Lung (tissue), 17 donors: ENCODE measurements at places on chromosomes 7 and 10.
A peak's percentile ranks its signal among the peaks of the same experiment; 100 is the strongest.

DNA sequence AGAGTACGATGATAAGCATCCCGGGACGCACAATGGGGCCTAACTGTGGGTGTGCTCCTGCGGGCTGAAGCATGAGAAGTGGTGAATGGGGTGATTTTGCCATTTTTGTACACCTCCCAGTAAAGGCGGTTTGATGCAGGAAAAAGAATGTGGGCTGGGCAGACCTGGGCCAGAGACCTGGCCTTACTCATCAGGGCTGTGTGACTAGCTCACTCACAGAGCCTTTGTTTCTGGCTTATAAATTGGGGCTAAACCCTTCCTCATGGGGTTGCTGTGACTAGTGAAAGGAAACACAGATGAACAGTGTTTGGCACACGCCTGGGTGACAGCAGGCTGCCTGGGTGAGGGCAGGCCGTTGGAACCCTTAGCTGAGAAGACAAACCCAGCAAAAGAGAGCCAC is 18.0 kb downstream of the RRP12 start:
- H3K4me1 ChIP-seq, result no peaks in the 10 kb centered on the region
- H3K27me3 ChIP-seq, result no peaks in the 10 kb centered on the region
- H3K4me3 ChIP-seq, result no peak overlapping the region
- H3K36me3 ChIP-seq, result peaks cover 12% of the 10 kb centered on the region

DNA sequence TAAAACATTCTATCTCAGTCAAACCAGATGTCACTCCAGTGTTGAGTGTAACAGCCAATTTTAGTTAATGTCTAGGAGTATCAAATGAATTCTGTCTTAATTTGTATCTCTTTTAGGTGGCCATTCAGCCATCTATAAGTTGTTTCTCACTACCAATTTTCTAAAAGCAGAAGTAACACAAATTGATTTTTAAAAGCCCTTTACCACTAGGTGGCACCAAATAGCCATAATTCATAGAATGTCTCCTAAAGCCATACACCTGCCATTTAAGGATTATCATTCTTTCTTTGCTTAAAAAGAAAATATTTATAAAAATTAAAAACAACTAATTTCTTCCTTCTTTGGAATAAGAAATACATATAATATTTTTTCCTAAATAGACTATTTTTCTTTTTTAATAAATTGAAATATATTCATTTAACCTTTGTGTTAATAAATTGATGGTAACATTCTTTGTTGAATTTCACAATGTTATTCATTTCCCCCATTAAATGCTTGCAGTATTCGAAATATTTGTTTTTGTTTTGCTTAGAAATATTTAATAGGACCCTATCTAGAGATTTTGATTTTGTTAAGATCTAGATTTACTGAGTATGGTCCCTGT is 107.8 kb upstream of the PPP1R3A start:
- no peak overlapping the region for H3K4me3 ChIP-seq
- no peak overlapping the region for H3K27ac ChIP-seq
- no peaks in the 10 kb centered on the region for H3K4me1 ChIP-seq
- no peaks in the 10 kb centered on the region for H3K36me3 ChIP-seq
- H3K27me3 ChIP-seq, result no peaks in the 10 kb centered on the region

DNA sequence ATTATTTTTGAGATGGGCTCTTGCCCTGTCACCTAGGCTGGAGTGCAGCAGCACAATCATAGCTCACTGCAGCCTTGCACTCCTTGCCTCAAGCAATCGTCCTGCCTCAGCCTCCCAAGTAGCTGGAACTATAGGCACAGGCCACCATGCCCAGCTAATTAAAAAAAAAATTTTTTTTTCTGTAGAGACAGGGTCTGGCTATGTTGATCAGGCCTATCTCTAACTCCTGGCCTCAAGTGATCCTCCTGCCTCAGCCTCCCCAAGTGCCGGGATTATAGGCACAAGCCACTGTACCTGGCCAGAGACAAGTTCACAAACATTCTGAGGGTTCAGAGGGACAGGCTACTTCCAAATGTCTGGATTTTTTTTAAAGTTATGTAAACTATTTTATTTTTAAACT is 32.1 kb upstream of the PURB start:
- no peak overlapping the region for H3K27ac ChIP-seq
- H3K27me3 ChIP-seq, result no peaks in the 10 kb centered on the region
- H3K36me3 ChIP-seq, result no peaks in the 10 kb centered on the region
- no peaks in the 10 kb centered on the region for H3K4me1 ChIP-seq
- no peak for DNase-seq

- DNase-seq, result no peak
- no peaks in the 10 kb centered on the region for H3K27me3 ChIP-seq
- no peak overlapping the region for H3K4me3 ChIP-seq
- peaks cover 6% of the 10 kb centered on the region for H3K4me1 ChIP-seq
- H3K27ac ChIP-seq, result no peak overlapping the region
Observed at GRCh38 chr10:119688033-119688508, 36.9 kb downstream of the BAG3 start.

GRCh38 chr10:30172091-30172490 is 112.7 kb upstream of the JCAD start:
- H3K27ac ChIP-seq, result no peak overlapping the region
- no peak for DNase-seq
- no peaks in the 10 kb centered on the region for H3K27me3 ChIP-seq
- no peaks in the 10 kb centered on the region for H3K4me1 ChIP-seq
- no peak overlapping the region for H3K4me3 ChIP-seq

DNA sequence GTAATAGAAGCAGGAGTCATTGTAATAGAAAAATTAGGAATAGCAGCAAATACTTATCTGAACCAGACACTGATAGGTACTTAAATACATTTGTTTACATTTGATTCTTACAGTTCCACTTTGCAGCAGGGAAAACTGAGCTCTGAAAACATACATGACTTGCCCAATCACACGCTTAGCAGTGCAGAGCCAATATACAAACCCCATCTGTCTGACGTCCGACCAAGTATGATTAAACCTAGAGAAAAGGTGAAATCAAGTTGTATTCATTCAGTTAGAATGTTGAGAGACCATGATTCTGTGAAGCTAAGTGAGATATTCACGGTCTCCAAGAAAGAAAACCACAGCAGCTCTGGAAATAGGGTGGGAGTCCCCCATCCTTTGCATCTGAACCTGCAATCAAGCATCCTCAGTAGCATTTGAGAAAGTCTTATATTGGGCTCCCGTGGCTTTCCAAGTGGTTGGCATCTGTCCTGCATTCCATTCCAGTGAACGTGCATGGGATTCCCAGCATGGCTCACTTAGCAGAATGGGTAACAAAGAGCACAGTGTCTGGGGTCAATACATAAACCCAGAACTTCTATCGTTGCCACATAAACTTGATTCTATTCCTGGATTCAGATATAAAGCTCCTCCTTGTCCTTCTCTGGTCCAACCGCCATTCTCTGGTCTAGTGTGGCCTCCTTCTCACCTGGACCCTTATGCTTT is 148.7 kb upstream of the RSU1 start:
- no peak overlapping the region for H3K4me3 ChIP-seq
- peaks cover 7% of the 10 kb centered on the region for H3K4me1 ChIP-seq
- peak; percentile 58 for DNase-seq

- peaks cover 3% of the 10 kb centered on the region for H3K4me1 ChIP-seq
- no peak overlapping the region for H3K4me3 ChIP-seq
- no peak overlapping the region for H3K27ac ChIP-seq
- no peak for DNase-seq
Observed at GRCh38 chr10:3761904-3762303, 23.1 kb downstream of the KLF6 start.

DNA sequence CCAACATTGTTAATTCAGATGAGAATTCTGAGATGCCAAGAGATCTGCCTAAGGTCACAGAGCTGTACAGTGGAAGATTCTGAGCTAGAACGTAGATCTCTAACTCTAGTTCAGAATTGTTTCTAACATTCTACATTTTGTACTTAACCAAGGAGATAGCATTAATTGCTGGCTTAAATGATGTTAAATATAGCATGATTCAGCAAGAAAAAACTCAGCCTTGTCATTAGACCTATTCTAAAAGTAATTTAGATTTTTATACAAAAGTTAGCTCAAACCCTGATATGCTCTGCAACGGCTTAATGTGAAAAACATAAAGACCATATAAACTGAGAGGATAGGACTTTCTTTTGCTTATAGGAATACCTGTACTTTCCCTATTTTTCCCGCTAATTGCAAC is 3.4 kb upstream of the CCDC71L start:
- no peaks in the 10 kb centered on the region for H3K4me1 ChIP-seq
- H3K27ac ChIP-seq, result no peak overlapping the region
- no peak overlapping the region for H3K4me3 ChIP-seq
- DNase-seq, result no peak
- H3K36me3 ChIP-seq, result no peaks in the 10 kb centered on the region

- no peak overlapping the region for H3K27ac ChIP-seq
- H3K36me3 ChIP-seq, result no peaks in the 10 kb centered on the region
- H3K27me3 ChIP-seq, result no peaks in the 10 kb centered on the region
- H3K4me3 ChIP-seq, result no peak overlapping the region
Observed at GRCh38 chr10:96419351-96419750, 60.5 kb upstream of the OPALIN start.

DNA sequence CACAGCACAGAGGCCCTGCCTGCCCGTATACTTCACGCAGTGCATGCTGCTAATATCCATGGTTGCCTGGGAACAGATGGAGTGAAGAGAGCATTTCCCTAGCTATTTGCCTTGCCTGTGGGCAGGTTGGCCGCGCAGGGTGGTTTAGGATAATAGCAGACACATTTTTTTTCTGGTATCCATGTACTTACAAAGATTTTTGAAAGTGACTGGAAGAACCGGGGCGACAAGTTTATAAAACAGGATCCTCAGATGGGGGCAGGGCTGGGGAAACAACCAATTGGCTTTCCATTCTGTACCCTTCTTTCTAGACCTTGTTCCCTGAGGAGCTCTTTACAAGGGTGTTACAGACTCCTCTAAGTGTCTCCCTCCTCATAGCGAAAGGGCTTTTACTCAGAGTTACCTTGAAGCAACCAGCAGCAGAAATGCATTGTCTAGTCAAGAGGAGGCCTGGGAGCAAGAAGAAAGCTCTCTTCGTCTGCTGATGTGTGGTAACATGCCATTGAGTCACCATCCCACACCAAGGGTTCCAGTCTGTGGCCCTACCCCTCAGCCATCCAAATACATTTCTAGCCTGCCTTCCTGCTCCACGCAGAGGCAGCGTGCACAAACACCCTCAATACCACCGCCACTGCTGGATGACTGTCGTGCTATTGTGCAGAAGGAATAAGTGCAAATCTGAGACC is 31.5 kb downstream of the MTURN start:
- H3K4me1 ChIP-seq, result peaks cover 40% of the 10 kb centered on the region
- H3K27ac ChIP-seq, result peak overlapping the region; percentile 76
- peaks cover 2% of the 10 kb centered on the region for H3K36me3 ChIP-seq
- H3K4me3 ChIP-seq, result no peak overlapping the region
- no peaks in the 10 kb centered on the region for H3K27me3 ChIP-seq
- peak; percentile 61 for DNase-seq

- H3K27ac ChIP-seq, result no peak overlapping the region
- H3K36me3 ChIP-seq, result no peaks in the 10 kb centered on the region
- DNase-seq, result no peak
- H3K4me3 ChIP-seq, result no peak overlapping the region
- H3K27me3 ChIP-seq, result no peaks in the 10 kb centered on the region
Observed at GRCh38 chr10:32972929-32973328, 14.9 kb upstream of the ITGB1 start.

- no peak overlapping the region for H3K27ac ChIP-seq
- no peak overlapping the region for H3K4me3 ChIP-seq
- DNase-seq, result no peak
- peaks cover 2% of the 10 kb centered on the region for H3K27me3 ChIP-seq
- H3K4me1 ChIP-seq, result no peaks in the 10 kb centered on the region
Observed at GRCh38 chr7:29202651-29203069, 8.1 kb downstream of the CHN2 start.

GRCh38 chr7:100449190-100449795 is 13.0 kb upstream of the PPP1R35 start:
- H3K36me3 ChIP-seq, result no peaks in the 10 kb centered on the region
- peaks cover 3% of the 10 kb centered on the region for H3K4me1 ChIP-seq
- DNase-seq, result no peak
- no peak overlapping the region for H3K4me3 ChIP-seq
- no peaks in the 10 kb centered on the region for H3K27me3 ChIP-seq
- H3K27ac ChIP-seq, result no peak overlapping the region

- H3K4me3 ChIP-seq, result no peak overlapping the region
- DNase-seq, result no peak
- H3K36me3 ChIP-seq, result no peaks in the 10 kb centered on the region
- no peaks in the 10 kb centered on the region for H3K4me1 ChIP-seq
- no peak overlapping the region for H3K27ac ChIP-seq
Observed at GRCh38 chr7:3683546-3684539, 382.8 kb downstream of the SDK1 start.

- peaks cover 4% of the 10 kb centered on the region for H3K4me1 ChIP-seq
- no peaks in the 10 kb centered on the region for H3K36me3 ChIP-seq
- no peak overlapping the region for H3K4me3 ChIP-seq
- H3K27me3 ChIP-seq, result no peaks in the 10 kb centered on the region
- no peak overlapping the region for H3K27ac ChIP-seq
Observed at GRCh38 chr10:11036424-11037011, 18.8 kb downstream of the CELF2 start.

DNA sequence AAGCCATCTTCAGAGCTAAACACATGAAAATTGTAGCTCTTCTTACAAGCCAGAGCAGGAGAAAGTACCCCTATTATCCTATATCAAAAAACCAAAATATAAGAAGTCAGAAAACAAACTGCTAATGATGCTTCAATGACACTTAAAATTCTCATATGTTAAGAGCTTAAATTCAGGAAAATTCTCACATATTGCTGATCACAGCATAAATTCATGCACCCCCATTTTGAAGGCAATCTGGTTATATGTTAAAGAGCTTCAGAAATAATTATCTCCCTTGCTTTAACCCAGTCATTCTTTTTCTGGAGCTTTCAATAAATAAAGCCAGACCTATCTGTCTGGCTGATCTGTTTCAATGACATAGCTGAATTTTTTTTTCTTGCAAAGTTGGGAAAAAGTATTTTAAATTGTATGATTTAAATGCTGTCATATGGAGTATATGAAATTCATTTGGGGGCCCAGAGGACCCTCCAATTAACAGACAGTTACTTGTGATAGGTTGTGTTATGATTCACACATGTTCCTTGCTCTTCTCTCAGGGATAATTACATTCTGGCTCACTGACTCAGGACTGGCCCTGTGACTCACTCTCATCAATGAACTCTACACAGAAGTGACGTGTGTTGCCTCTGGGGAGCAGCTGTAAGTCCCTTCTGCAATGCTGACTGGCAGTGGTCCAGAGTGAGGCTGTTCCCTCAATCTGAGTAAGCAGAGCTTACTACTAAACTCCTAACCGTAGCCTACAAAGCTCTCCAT is 85.2 kb downstream of the HGF start:
- DNase-seq, result peak; percentile 93
- no peaks in the 10 kb centered on the region for H3K27me3 ChIP-seq
- no peak overlapping the region for H3K27ac ChIP-seq

- H3K27me3 ChIP-seq, result no peaks in the 10 kb centered on the region
- no peaks in the 10 kb centered on the region for H3K4me1 ChIP-seq
- no peak for DNase-seq
- H3K4me3 ChIP-seq, result no peak overlapping the region
Observed at GRCh38 chr10:92544296-92544695, 29.6 kb downstream of the IDE start.

GRCh38 chr7:99109108-99110051 is 34.5 kb downstream of the SMURF1 start:
- peaks cover 10% of the 10 kb centered on the region for H3K4me1 ChIP-seq
- no peaks in the 10 kb centered on the region for H3K27me3 ChIP-seq
- no peak overlapping the region for H3K4me3 ChIP-seq
- peak overlapping the region; percentile 17 for H3K27ac ChIP-seq
- DNase-seq, result no peak
- H3K36me3 ChIP-seq, result no peaks in the 10 kb centered on the region
